EH (cell line): ENCODE measurements at places on chromosomes 5 and 9.
A peak's percentile ranks its signal among the peaks of the same experiment; 100 is the strongest.

DNA sequence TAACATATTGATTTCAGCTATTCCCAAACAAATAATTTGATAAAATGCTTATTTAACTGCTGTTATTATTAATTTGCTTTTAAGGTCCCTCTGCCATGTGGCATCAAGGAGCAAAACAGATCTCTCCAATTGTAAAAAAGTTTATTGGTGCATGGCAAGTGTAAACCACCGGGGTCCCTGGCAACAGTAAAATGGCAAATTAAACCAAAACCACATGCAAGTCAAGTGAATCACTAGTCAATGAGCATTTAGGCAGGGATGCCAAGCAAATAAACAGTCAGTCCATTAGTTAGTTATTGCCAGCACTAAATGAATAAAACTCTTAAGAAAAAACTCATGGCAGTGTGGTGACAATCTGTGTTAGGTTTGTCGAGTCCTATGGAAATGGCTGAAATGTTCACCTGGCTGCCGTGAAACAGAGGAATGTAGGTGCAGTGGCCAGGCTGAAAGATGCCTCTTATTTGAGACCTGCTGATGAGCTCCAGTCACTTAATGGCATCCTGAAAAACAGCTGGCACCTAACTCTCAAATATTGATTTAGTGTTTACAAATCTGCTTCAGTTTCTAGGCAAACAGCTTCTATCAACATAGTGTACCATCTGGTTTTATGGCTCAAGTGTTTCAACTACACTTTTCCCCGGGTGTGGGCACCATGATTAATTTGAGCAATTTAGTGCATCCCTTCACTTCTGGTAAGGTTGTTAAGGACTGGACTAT is 296.5 kb upstream of the ITGA1 start:
- no peak for DNase-seq

DNA sequence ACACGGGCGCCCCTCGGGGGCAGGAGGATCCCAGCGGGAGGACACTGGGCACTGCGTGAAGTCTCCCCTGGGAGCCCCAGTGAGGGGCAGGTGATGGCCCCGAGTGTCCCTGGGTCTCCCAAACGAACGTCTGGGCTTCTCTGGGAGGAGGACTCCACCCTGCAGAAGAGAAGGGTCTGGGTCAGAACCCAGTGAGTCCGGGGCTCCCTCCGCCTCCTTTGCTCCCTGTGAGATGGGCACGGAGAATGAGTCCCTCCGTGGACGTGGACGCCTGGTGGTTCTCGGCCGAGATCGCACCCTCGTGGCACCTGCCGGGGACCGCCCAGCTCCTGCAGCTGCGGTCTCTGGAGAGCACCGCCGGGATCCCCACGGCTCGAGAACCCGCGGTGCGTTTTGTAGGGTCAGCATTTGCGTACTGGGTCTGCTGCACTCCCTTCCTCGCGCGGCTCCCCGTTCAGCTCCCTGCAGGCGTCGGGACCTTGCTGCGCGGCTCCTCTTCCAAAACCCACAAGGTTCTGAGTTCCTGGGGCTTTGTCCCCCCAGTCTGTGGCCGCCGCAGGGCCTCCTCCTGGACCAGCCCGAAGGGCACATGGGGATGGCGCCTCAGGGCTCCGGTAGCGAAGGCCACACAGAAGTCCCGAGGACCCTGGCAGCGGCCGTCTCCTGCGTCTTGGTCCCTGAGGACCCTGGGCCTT is 10.2 kb upstream of the CEP72 start:
- DNase-seq = no peak

DNA sequence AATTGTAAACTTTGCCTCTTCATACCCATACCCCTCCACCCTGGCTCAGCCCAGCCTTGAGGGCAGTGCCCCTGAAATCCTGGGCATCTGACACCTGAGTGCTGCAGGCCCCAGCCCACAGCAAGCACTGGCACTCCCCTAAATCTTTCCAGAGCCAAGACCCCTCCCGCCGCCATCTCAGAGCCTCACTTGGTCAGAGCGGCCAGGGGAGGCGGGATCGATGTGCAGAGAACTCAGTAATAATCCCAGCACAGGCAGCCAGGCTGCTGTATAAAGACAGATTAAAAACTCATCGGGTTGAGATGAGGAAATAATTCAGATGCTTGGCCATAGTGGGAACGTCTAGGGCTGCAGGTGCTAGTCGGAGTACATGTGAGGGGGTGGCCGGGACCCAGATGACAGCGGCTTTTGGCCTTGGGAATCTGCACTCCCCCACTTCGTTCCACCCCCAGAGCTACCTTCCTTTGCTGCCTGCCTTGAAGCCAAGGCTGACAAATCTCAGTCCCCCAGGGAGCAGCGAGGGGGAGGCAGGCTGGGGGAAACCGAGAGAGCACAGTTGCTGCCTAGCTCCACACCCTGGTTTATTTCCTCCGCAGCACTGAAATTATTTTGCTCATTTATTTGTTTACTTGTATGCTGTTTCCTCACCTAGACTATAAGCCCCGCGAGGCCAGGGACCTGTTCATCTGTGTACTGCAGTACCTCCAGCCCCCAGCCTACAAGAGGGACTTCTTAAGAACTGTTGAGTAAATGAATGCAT is 19.5 kb upstream of the ARAP3 start:
- DNase-seq = no peak

DNA sequence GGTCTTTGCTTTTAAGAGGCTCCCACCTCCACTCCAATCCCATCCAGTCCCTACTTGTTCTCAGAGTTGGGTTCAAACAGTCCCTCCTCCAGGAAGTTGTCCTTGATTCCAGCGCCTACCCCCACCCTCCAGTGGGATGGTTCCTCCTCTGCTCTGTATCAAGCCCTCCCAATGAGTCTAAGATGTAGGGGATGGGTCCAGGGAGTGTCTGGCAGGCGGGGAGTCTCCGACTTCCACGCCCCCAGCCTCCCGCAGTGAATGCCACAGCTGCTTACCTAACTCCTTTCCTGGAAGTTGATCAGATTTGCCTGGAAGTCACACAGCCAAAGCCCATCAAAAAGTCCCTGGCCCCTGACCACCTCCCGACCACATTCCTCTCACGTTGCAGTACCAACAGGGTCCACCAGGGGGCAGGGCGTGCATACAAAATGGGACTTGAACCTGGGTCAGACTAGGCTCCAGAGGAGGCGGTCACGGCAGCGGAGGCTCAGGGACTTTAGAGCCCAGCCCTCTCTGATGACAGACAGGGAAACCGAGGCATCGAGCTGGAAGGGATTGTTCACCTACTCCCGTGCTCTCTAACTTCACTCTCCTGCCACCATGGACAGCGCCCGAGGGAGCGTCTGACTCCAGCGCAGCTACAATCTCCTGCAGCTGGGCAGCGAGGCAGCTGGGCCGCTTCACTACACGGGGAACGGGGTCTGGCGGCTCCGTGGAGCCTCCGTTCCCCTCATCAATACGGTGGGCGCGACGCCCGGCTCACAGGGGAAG is 25.0 kb upstream of the TDRD7 start:
- DNase-seq = peak; percentile 69

DNA sequence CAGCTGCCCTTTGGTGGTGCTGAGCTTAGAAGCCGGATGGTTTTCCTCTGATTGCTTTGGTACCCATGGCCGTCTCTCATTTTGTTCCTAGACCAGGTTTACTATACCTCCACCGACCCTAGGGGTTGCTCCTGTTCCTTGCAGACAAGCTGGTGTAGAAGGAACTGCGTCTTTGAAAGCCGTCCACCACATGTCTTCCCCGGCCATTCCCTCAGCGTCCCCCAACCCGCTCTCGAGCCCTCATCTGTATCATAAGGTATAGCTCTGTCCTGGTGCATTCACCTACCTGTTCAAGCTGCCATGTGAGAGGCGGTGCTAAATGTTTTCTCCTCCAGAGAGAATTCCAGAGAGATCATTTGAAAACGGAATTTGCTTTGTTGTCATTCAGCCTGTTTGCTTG is 39.5 kb downstream of the TENT4A start:
- DNase-seq = no peak

DNA sequence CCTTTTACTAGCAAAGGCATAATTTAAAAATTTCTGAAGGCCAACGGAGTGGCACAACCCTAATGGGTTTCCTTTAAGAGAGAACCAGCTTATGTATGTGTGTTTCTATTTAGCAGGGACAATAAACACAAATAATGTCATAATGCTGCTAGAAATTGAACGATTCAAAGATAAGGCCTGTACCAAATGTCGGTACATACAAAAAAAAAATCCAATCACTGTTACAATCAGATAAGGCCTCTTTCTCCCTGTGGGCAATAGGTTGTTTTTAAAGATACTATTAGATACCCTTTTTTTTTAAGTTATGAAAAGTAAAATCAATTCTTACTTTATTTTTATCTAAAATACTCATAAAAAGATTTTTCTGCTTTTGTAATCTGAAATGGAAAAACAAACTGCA is 821.0 kb downstream of the PRELID2 start:
- DNase-seq = no peak

DNA sequence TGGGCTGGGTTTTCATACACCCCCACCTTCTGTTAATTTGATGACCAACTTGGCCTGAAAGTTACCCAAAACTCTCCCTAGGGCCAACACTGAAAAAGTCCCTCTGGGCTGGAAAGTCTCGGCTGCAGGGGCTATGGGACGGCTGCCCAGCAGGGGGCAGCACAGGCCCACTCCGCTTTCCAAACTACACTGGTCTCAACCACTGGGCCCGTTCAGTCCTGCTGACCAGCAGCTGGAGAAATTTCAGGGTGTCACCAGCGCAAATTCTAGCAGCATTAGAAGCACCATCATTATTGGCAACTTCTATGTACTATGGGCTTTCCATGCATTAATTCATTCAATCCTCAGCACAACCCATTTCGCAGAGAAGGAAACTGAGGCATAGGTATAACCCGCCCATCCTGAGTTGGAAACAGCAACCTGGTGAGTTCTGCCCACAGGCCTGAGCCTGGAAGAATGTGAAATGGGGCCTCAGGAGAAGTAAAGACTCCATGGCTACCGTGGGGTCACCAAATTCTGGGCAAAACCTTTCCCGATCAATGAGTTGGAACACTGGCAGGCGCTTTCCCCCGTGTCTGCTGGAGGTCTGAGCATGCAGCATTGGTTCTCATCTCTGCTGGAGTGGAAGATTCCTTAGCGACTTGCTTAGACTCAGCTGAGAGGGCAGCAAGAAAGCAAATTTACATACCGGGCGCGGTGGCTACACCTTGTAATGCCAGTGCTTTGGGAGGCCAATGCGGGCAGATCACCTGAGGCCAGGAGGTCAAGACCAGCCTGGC is 9.7 kb downstream of the ORM2 start:
- DNase-seq = peak; percentile 67

- peak; percentile 39 for DNase-seq
Observed at GRCh38 chr9:89477811-89478630, 19.9 kb downstream of the SEMA4D start.

DNA sequence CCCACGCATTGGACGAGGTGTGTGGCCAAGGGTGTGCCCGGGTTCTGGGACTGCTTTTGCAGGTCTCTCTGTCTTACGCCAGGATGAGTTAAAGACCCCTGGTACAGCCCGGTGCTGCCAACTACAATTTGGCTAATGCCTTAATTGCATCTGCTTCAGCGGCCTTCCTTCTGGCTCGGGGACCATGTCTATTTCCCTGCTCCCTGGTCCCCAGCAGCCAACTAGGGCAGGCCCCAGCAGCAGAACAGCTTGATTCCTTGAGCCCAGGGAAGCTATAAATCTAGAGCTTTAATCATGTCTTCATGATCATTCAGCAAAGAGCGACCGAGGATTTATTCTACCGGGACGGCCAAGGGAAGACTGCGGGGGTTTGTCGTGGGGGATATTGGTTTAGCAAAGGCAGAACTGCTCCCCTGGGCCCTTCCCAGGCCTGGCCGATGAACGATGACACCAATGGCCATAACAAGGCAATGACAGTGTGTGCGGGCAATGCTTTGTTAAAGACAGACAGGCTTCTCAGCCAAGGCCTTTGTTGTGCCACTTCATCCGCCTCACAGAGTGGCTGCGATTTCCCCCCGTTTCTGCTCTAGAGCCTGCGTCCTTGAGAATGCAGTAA is 51.4 kb downstream of the CFAP77 start:
- DNase-seq = no peak

- DNase-seq = no peak
Observed at GRCh38 chr9:14058325-14058688, 255.6 kb downstream of the NFIB start.

DNA sequence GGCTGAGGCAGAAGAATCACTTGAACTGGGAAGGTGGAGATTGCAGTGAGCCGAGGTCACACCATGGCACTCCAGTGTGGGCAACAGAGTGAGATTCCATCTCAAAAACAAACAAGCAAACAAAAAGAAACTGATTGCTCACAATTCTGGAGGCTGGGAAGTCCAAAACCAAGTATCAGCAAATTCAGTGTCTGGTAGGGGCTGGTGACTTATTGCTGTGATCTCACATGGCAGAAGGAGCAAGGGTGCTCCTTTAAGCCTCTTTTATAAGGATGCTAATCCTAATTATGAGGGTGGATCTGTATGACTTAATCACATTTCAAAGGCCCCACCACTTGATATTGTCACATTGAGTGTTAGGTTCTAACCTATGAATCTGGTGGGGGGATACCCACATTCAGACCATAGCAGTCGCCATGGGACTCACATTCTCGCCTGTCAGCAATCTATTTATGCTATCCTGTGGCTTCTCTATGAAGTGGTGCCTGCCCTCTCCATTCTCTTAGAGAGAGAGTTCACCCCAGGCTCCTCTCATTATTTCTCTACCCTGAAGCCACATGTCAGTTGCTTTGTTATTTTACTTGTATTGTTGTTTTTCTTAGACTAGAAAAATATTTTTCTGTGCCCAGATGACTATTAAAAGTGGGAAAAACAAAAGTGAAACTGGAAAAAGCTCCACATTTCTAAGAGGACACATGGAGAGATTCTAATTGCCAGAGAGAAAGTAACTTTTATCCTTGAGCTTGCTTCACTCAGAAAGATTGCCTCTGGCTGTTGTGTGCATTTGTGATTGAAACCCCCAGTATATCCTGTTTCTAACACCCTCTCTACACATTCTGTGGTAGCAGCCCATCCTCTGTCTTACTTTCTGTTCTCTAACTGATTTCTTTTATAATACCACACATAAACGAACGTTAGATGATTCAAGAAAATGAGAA is 18.8 kb upstream of the PRLR start:
- peak; percentile 11 for DNase-seq

GRCh38 chr5:37005946-37006540 is 129.5 kb downstream of the NIPBL start:
- DNase-seq = peak; percentile 44

GRCh38 chr9:88746029-88746742 is 211.2 kb downstream of the NXNL2 start:
- peak; percentile 96 for DNase-seq

- peak; percentile 47 for DNase-seq
Observed at GRCh38 chr9:32742296-32742695, 41.0 kb upstream of the TMEM215 start.

- no peak for DNase-seq
Observed at GRCh38 chr5:37859805-37860204, 20.0 kb upstream of the GDNF start.

GRCh38 chr5:28369418-28369817 is 1331.0 kb upstream of the CDH9 start:
- no peak for DNase-seq

DNA sequence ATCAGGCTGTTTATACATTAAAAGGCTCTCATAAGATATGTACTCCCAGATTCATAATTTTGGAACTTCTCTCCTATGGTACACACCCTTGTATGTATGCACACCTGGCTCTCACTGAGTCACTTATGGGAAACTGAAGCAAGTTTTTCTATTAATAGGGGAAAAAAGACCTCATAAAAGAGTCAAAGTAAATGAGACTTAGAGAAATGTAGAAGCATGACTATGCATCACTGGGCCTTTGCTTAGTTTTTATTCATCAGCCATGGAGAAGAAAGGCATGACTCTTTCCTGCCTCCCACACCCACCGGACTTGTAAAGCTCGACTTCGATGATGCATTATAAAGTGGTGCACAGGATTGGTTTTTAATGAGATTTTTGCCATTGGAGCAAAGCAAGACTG is 28.2 kb downstream of the MTAP start:
- peak; percentile 21 for DNase-seq
